ENCODE measurements at places on chromosomes 4 and X.

DNA sequence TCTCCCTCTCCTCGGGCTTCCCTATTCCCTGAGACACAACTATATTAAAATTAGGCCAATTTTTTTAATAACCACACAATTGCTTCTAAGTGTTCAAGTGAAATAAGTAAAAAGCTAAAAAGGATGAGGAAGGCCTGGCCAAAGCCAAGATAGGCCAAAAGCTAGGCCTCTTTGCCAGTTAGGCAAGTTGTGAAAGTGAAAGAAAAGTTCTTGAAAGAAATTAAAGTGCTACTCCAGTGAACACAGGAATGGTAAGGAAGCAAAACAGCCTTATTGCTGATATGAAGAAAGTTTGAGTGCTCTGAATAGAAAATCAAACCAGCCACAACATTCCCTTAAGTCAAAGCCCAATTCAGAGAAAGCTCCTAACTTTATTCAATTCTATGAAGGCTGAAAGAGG, 114.2 kb upstream of the FAT4 start:
- DNase-seq = no peak

DNA sequence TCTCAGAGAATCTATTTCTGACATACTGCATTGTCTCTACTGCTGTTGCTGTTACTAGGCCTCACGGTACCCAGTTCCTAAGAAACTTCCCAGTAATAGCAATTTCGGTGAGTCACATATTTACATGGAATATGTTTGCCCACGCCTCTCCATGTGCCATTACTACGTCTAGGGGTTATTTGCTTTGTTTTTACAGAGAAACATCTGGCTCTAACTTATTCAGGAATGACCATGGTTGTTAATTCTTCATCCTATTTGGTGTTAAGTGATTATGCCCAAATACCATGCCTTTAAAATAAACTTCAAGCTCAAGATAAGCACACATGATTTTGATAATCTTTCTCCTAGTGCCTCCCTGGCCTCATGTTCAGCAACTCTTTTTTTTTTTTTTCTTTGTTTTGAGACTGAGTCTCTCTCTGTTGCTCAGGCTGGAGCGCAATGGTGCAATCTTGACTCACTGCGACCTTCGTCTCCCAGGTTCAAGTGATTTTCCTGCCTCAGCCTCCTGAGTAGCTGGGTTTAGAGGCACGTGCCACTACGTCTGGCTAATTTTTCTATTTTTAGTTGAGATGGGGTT, 101.0 kb upstream of the HS3ST1 start:
- DNase-seq = no peak

GRCh38 chrX:78123190-78123589, 16.3 kb downstream of the TAF9B start:
- DNase-seq = peak; percentile 54

DNA sequence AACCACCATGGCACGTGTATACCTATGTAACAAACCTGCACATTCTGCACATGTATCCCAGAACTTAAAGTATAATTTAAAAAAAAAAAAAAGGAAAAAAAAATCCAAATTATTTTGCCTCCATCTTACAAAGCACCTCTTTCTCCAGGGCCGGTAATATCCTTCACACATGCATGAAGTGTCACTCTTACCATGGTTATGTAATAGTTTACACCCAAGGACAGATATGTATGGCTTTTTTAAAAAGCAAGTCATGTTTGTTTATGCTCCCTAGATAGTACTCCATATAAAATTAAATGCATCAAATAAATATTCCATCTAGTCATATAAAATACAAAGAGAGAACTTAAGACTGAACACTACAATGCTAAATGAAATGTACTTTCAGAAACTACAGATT, 22.5 kb downstream of the CHIC2 start:
- DNase-seq = no peak

Measured in stimulated activated CD4-positive, alpha-beta T cell treated with anti-CD3 and anti-CD28 coated beads, Interleukin-4, amount 100 ng/mL, for 24 hours (primary cell).